ENCODE measurements at places on chromosomes 3 and 15. TPM values are rescaled to one million over a fixed set of nuclear protein-coding genes. Genes with fewer than 3 reads are reported as not detected.

DNA sequence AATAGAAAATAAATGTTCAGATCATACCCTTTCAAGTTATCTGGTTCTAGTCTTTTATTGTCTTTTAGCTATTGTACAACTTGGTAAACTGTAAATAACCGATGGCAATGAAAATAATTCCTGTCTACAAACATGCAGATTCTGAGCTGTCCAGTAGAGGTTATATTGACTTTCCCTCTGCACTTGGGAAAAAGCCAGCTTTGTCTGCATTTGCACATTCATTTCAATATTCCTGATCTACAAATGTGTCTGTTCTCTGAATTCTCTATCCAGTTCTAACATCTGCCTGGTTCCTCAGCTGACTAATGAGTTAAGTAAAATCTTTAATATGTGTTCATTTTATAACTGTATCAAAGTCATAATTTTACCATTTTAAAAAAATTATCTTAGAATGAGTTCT is 408.5 kb downstream of the ERC2 start:
- no peak for DNase-seq

DNA sequence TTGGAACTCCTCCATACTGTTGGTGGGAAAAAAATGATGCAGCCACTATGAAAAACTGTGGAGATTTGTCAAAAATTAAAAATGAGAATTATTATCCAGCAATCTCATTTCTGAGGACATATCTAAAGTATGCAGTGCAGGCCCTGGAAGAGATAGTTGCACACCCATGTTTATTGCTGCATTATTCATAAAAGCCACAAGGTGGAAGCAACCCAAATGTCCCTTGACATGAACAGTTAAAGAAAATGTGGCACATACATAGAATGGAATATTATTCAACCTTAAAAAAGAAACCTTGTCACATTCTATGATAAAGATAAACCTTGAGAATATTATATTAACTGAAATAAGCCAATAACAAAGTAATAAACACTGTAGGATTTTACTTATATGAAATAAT is 80.9 kb upstream of the ARHGEF26 start:
- DNase-seq = no peak

- no peak for DNase-seq
Measured at GRCh38 chr3:137464341-137464740, 299.8 kb upstream of the SOX14 start.

GRCh38 chr3:48747015-48747615 is 30.1 kb upstream of the IP6K2 start:
- no peak for DNase-seq

SPTBN5 gene
- total RNA-seq = 1.6 TPM

DNA sequence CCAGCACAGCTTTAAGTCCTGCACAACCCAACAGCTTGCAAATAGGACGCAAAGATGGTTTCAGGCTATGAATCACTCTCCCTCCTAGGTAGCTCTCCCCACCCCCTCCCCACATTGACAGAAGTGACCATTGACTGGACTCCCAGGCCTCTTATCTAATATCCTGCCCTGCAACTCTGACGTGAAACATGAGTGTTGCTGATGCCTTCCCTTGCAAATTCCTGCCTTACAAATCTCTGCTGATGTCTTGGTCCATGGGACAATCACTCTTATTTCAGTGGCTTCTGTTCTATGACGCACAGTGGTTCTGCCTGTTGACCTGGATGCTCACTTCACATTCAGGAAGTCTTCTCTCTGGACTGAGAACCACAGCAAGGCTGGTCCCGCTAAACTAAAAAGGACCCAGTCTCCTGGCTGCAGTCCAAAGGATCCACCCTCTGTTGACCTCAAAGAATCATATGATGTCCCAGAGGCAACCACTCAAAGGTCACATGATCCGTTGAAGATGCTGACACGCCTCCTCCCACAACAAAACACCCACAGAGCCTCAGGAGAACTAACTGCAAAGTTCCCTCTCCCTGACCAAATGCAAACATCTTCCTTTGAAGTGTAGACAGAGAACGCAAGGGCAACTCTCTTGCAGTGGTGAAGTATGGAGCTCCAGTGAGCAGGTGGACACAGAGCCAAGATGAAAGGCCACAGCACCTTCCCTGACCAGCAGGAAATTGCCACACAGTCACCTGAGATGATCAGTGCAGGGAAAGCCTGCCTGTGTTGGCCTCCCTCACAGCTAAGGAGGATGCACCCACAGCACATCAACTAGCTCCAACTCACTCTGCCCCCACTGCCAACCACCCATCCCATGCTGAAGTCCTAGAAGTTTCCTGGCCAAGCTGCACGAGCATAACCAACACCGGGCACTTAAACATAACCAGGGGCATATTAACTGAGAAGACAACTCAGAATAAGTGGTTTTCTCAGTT is 112.3 kb downstream of the ADAMTS17 start:
- no peak for DNase-seq

RAD18 gene
- total RNA-seq = 6.6 TPM

All from mesenteric fat pad (tissue), 1 donor.